ENCODE measurements at places on chromosomes 16 and 17. TPM values are rescaled to one million over a fixed set of nuclear protein-coding genes. Genes with fewer than 3 reads are reported as not detected.

- DNase-seq: no peak
Observed at GRCh38 chr16:6331770-6332169, 1000.9 kb upstream of the RBFOX1 start.

DNA sequence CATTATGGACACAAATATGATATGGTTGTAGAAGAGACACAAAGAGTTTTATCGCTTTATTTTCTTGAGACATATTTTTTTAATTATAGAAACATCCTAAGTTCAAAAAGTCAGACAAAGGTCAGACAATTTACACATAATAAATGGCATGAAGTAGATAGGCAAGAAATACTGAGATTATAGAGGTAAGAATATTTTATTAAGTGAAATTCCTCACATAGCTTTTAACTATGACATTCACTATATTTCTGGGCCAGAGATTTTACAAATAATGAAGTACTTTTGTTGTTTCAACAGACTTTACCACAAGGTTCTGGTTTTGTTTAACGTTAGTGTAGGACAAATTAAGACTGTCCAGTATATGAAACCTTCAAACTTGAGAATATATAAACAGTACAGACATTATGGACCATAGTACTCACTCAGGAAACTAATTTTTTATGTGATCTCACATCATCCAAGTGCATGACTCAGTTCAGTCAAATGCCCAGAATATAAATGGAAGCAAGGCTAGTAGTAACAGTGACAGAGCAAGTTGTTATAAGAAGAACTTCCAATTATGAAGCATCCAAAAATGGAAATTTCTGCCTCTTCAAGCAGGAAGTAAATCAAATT lies 394.8 kb downstream of the KCNJ2 start:
- DNase-seq: no peak

DNA sequence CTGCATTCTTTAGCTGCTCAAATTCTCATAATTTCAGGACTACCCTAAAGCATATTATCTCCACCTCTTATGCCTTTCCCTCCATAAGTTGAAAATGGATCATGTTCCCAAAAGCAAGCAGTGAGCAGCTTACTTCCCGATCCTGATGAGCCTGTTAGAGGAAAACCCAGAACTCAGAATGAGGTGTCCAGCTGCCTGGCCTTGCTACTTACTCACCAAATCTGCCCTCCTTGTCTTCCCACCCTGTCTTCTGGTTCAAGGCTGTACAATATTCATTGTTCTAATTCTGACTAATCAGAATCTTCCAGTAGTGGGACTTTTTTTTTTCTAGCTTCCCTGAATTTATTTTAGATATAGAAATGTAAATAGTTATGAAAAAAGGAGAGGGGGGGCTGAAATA lies 10.8 kb downstream of the LYRM1 start:
- no peak for DNase-seq

GRCh38 chr17:15124746-15125145 lies 140.4 kb downstream of the PMP22 start:
- no peak for DNase-seq

- no peak for DNase-seq
Observed at GRCh38 chr17:75036643-75037268, 10.0 kb downstream of the ATP5PD start.

DNA sequence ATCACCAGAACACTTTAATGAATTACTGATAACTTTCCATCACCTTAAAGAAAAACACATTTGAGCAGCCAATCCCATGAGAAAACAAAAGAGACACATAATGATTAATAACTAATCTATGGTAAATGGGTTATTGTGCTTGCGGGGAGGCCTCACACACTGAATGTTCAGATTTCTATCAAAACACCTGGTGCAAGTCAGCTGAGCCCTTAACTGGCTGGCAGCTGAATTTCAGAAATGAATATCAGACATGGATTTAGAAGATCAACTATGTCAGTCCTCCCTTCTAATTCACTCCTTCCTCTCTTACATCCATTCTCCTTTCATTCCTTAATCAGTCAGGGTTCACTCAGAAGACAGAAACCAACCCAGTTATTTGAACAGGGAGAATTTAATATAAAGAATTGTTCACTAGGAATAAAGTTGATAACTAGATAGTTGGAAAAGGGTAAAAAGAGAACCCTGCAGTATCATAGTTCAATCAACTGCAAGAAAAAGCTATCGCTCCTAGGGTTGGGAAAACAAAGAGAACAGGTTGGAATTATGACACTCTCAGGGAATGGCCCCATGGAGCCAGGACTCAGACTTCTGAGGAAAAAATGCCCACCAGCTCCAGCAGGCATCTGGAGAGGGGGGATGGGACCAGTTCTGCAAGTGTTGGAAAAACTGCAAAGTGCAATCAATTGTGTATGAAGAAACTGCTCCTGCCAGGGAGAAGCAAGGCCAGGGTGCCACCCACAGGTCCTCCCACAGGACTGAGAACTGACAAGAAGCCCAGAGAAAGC lies 577.1 kb upstream of the CDH5 start:
- no peak for DNase-seq

Gene TIMM22
- polyA plus RNA-seq: 14.7 TPM

Gene CMTM1
- 6.8 TPM for polyA plus RNA-seq

Gene RPH3AL
- 12.0 TPM for polyA plus RNA-seq

Gene SMIM36
- polyA plus RNA-seq: 0.36 TPM

Gene IRX3
- 30.7 TPM for polyA plus RNA-seq

Gene FAM83G
- polyA plus RNA-seq: 8.6 TPM

Gene CDH1
- 91.0 TPM for polyA plus RNA-seq
